Tibial nerve (tissue), 4 donors: ENCODE measurements at places on chromosomes 7 and 10.
A peak's percentile ranks its signal among the peaks of the same experiment; 100 is the strongest.

- no peaks in the 10 kb centered on the region for H3K27me3 ChIP-seq
- no peaks in the 10 kb centered on the region for H3K4me1 ChIP-seq
- H3K36me3 ChIP-seq: no peaks in the 10 kb centered on the region
- no peak for DNase-seq
Observed at GRCh38 chr7:30646154-30646553, 36.1 kb downstream of the CRHR2 start.

DNA sequence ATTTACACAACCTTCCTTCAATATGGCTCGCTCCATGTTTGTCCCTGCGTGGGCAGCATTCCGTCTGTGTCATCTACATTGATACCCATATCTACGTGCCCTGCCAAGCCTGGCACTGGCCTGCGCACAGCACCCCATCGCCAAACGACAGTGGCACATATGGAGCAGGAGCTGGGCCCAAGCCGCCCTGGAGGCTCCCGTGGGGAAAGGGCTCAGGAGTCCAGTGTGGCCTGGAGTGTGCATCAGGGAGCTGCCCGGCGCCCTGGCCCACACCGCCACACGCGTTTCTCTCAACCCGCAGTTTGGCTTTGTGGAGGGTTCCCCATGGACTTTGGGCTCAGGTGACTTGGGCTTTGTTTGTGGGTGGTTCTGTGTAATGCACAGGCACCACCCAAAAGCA lies 273.2 kb downstream of the PTPRN2 start:
- no peak overlapping the region for H3K4me3 ChIP-seq
- H3K4me1 ChIP-seq: no peaks in the 10 kb centered on the region
- H3K36me3 ChIP-seq: no peaks in the 10 kb centered on the region
- DNase-seq: no peak
- H3K27me3 ChIP-seq: no peaks in the 10 kb centered on the region

GRCh38 chr7:102182016-102182415 lies 104.7 kb upstream of the SH2B2 start:
- H3K36me3 ChIP-seq: no peaks in the 10 kb centered on the region
- no peak for DNase-seq
- H3K4me3 ChIP-seq: no peak overlapping the region
- H3K27me3 ChIP-seq: no peaks in the 10 kb centered on the region
- H3K4me1 ChIP-seq: no peaks in the 10 kb centered on the region

- no peaks in the 10 kb centered on the region for H3K27me3 ChIP-seq
- H3K4me1 ChIP-seq: no peaks in the 10 kb centered on the region
- H3K27ac ChIP-seq: peak overlapping the region; percentile 51
- H3K4me3 ChIP-seq: no peak overlapping the region
- no peak for DNase-seq
- no peaks in the 10 kb centered on the region for H3K36me3 ChIP-seq
Observed at GRCh38 chr10:31098046-31098445, 66.4 kb upstream of the ZNF438 start.

DNA sequence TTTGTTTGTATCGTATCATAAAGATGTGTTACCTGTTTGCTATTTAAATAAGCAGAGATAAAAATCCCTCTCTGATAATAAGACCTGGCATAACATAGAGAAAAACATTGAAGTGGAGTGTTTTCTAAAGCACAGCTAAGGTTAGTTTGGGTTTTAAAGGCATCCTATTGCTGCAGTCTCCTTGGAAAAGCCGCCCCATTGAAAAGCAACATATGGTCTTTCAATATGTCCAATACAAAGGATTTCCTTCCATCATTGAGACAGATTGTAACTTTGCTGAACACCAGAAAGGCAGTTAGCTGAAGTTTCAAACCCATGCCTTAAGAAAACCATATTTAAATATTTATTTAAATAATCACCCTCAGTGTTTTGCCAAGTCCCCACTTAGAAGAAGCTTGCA lies 898.5 kb upstream of the KCND2 start:
- DNase-seq: no peak
- H3K27ac ChIP-seq: no peak overlapping the region
- no peak overlapping the region for H3K4me3 ChIP-seq
- no peaks in the 10 kb centered on the region for H3K36me3 ChIP-seq
- no peaks in the 10 kb centered on the region for H3K4me1 ChIP-seq

DNA sequence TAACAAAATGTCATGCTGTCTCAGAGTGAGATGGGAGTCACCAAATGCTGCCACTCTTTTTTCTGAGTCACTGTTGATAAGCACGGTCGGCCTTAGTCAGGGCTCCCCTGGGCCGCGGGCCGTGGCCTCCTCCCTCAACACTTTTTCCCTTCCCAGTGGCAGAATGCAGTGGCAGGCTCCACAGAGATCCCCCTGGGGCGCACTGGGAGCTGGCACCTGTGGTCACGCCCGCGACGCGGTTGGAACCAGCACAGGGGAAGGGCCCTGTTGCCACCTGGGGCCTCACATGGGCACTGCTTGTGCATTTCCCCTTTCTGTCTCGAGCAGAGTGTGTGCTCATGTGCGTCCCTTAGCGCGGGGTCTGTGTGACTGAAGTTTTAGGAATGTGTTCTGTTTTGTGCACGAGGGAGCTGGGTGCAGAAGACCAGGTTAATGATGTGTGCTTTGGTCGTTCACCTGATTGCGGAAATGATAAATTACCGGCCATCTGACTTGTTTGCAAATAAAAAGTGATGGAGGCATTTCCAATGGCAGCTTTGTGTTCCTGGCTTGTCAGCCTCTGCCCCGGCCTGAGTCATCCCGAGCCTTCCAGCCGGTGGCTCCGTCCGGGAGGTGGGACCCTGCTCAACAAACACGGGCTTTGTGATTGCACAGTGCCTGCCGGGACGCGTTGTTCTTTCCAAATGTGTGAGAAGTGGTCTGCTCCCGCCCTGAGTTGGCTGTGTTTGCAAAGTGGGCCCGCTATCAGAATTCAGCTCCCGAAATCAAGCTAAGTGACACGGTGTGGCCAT lies 100.7 kb downstream of the NKX6-2 start:
- DNase-seq: peak; percentile 42
- no peaks in the 10 kb centered on the region for H3K36me3 ChIP-seq

GRCh38 chr10:110840225-110840922 lies 31.4 kb upstream of the PDCD4 start:
- H3K4me1 ChIP-seq: peaks cover 9% of the 10 kb centered on the region
- no peaks in the 10 kb centered on the region for H3K27me3 ChIP-seq
- no peak overlapping the region for H3K27ac ChIP-seq
